Muscle of back (tissue), 13 donors: ENCODE measurements at places on chromosomes 3 and 15.
A peak's percentile ranks its signal among the peaks of the same experiment; 100 is the strongest.

DNA sequence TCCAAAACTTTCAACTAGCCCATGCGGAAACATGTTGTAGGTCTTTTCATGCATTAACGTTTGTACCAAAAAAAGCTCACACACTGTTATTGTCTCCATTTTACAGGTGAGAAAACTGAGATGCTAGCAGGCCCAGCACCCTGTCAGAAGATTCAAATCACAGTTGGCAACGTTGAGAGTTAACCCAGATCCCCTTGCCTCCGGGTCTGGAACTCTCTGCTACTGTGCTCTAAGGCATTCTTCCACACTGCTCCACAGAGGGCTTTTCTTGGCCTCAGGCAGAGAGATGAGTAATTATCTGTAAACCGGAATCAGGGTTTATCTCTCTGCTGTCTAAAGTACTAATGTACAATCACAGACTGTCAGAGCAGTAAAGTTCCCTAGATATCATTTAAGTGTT is 186.0 kb upstream of the LPP start:
- no peak for DNase-seq

DNA sequence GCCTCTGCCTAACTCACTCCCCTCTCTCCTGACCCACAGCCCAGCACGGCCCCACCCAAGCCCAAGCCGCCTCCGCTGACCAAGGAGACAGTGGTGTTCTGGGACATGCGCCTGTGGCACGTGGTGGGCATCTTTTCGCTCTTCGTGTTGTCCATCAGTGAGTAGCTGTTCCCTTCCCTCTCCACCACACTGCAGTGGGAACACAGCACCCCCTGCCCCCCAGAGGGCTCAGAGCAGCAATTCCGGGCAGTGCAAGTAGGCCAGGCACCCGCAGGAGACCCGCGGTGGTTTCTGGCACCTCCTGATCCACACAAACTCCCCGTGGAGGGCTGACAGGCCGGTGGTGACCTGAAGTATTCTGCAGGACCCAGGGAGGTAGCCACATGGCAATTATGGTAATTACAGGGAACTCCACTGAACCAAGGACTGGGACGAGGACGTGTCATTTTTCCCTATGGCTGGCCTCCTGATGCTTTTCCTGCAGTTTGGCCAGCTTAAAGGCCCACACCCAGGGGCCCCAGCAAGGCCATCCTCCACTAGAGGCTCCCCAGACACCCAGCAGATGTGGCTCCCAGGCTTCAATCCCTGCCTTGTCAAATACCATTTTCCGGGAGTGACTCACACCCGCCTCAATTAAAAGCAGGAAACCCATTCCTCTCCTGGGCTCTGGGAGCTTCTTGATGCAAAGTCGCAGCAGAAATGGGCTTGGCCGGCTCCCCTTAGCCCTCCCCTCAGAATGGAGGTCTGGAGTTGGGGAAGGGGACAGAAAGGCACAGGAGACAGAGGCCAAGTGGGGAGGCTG is 4.8 kb downstream of the TMIE start:
- peak; percentile 57 for DNase-seq

- no peak for DNase-seq
Observed at GRCh38 chr3:114319453-114319852, 25.6 kb downstream of the TIGIT start.

DNA sequence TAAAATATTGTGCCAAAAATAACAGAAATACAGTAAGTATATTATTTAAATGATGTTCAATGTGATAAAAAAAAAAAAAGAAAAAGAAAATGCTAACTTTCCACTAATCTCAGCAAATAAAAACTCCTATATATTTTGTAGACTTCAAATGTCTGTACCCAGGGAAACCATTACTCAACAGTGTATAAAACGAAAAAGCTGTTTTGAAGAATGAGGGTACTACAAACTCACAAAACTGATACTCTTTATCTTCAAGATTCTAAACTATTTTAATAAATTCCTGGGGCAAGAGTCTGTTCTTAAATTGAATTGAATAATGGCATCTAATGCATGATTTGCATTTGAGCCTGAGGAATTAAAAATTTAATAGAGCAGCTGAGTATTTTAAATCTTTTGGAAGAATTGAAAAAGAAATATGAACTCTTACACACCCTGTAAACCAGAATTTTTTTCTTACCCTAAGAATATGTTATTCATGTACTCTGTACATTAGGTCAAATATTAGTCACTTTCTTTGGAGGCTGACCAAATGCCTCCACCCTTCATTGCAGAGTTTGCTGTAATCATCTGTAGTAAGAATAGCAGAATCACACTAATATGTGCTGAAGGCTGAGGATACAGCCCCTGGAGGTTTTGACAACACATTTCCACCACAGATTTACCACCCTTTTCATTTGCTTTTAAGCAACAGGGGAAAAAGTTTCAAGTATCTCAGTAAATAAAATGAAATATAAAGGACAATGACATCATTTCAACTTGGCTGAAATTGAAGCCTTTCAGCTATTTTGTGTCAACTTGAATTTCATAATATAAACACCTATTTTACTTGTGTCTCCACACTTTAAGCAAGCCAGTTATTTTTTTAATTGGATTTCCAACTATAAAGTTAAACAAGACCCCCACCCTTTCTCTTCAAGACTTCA is 79.7 kb downstream of the FBN1 start:
- peak; percentile 86 for DNase-seq

- DNase-seq: no peak
Observed at GRCh38 chr15:48147358-48147757, 26.6 kb downstream of the SLC24A5 start.

DNA sequence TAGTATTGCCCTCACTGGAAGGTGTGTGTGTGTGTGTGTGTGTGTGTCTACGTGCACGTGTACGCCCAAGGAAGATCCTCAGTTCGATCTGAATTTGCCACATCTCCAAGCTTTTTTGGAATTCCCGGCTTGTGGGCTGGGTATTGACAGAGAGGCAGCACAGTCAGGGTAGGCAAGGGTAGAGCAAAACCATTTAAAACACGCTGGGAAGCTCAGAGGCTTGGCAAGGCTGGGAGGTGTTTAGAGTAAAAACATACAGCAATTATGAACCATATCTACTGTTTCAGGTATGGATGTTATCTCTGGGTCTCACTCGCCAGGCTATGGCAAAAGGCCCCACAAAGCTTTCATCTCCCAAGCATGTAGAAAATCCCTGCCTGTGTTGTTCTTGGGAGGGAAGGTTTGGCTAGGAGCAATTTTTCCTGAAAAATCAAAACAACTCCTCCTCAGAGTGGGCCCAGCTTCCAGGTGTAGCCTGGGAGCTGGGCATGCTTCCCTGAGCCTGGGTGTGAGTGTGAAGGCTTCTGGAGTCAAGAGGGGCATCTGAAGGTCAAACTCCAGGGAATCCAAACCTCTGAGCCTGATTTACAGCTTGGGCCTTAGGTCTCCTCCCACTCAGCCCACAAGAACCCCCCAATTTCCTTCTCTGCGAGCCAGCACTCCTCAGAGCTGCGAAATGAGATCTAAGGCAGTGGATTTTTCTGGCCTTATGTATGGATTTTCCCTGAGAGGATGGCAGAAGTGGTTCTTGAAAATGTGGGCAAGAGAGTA is 244.8 kb upstream of the TPRG1 start:
- no peak for DNase-seq

DNA sequence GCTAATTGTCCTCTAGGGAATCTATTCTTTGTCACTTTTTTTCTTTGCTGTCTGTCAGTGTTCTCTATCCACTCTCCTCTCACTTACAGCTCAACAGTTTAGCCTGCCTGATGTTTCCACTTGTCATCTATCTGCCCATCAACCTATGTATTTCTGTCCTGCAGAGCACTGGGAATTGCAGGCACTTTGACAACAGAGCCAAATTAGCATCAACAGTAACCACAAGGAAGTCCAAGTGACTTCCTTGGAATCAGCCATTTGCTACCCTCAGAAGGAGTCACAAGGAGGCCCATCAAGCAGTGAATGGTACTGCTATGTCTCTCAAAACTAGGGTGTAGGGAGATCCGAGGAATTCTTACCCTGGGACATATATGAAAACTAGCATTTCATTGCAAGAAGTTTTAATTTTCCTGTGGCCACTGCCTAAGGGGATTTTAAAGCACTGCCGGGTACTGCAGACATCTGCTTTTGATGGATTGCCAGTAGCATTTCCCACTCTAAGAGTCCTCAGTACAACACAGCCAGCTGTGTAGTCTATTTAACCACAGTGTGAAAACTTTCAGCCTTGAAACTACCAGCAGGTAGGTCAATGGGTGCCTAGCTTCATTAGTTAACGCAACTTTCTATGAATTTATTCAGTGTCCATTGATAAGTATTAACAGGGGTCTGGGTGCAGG is 898.8 kb downstream of the NTRK3 start:
- no peak for DNase-seq

GRCh38 chr3:66492071-66492470 is 8.8 kb downstream of the LRIG1 start:
- no peak for DNase-seq

- DNase-seq: no peak
Observed at GRCh38 chr3:134797057-134797740, 2.1 kb downstream of the EPHB1 start.

DNA sequence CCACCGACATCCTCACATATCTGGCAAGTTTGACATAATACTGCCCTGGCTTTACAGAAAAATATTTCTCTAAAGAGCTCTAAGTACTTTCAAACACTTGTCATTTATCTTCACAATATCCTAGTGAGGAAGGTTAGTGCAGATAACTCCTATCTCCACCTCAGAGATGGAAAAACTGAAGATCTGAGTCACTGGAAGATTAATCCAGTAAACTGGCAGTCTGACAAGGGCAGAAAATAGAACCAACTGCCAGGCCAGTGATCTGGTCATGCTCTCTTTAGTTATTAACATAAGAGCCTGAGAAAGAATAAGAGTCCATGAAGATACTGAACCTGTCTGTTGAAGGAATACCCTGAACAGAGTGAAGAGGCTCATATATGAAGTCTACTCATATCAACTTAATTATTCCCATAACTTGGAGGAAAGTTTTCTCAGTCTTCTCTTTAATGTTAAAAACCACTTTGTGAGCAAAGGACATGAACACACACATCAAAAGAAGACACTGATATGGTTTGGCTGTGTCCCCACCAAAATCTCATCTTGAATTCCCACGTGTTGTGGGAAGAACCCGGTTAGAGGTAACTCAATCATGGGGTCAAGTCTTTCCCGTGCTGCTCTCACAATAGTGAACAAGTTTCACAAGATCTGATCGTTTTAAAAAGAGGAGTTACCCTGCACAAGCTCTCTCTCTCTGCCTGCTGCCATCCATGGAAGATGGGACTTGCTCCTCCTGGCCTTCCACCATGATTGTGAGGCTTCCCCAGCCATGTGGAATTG is 61.4 kb downstream of the GOLIM4 start:
- peak; percentile 37 for DNase-seq
